ENCODE measurements at places on chromosomes 2 and 18.

- DNase-seq, result no peak
Observed at GRCh38 chr18:69947361-69948133, at the start of gene CD226. Gene CD226 (minus strand): TSS chr18:69947873. CDS start chr18:69947406, 467 bp downstream.

DNA sequence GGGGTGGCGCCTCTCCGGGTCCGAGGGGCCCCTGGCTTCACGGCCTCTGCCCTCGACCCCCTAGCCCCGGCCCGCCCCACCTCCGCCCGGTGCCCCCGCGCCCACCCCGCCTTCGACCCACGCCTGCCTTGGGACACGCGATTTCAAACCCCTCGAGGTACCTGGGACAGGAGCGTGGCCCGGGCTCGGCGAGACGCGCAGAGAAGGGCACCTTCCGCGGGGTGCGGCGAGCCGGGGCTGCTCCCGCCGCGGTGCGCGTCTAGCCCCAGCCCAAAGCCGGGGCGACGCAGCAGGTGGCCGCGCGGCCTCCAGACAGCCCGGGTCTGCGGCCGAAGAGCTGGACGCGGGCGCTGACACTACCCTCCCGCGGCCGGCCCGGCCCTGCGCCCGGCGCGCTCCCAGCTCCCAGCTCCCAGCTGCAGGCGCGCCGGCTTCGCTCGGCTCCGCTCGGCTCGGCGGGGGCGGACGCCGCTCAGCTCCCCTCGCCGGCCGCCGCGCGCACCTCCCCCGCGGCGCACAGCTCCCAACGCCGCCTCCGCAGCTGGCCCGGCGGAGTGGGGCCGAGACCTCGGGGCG lies at the start of gene CRACDL:
Gene CRACDL, minus strand, starts transcription at position 449 of the 576 bp plus-strand sequence. CDS start 89,425 bp downstream, outside the sequence.
- no peak for DNase-seq

- no peak for DNase-seq
Observed at GRCh38 chr2:218184331-218184730, 17.6 kb upstream of the CXCR1 start.

GRCh38 chr18:42426496-42427015 lies 471.5 kb downstream of the PIK3C3 start:
- DNase-seq, result no peak

DNA sequence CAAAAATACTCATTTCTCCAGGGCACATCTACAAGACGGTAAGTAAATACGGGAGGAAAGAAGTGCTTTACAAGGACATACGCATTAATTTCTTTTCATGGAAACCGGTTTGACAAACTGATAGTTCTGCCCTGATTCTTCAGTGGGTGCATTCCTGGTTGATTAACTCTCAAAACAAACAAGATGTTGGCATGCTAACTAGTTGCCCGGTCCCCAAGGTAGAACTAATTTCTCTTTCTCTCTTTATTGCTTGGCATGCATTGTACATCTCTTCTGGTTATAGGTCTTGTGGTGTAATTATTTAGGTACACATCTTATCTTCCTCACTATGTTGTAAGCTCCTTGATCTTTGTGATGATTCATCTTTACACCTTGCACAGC lies 46.9 kb upstream of the SPATS2L start:
- DNase-seq, result no peak

Measured in stimulated activated CD4-positive, alpha-beta T cell treated with anti-CD3 and anti-CD28 coated beads, TNF-alpha, amount 100 ng/mL, for 4 hours (primary cell).